ENCODE measurements at places on chromosomes 7 and 10.

GRCh38 chr7:159068893-159069448 is 75.7 kb downstream of the VIPR2 start:
- ATAC-seq, result no peak

- ATAC-seq, result no peak
Observed at GRCh38 chr7:157358041-157358752, 21.4 kb downstream of the DNAJB6 start.

DNA sequence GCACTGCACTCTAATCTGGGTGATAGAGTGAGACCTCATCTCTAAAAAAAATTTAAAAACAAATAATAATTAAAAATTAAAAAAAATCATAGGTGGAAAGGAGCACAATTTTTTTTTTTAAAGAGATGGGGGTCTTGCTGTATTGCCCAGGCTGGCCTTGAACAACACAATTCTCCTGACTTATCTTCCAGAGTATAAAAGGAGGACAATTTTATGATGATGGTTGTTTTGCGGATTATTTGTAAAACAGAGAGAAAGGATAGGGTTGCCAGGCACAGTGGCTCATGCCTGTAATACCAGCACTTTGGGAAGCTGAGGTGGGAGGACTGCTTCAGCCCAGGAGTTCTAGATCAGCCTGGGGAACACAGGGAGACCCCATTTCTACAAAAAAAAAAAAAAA is 5.0 kb downstream of the ACTR1A start:
- ATAC-seq, result no peak

DNA sequence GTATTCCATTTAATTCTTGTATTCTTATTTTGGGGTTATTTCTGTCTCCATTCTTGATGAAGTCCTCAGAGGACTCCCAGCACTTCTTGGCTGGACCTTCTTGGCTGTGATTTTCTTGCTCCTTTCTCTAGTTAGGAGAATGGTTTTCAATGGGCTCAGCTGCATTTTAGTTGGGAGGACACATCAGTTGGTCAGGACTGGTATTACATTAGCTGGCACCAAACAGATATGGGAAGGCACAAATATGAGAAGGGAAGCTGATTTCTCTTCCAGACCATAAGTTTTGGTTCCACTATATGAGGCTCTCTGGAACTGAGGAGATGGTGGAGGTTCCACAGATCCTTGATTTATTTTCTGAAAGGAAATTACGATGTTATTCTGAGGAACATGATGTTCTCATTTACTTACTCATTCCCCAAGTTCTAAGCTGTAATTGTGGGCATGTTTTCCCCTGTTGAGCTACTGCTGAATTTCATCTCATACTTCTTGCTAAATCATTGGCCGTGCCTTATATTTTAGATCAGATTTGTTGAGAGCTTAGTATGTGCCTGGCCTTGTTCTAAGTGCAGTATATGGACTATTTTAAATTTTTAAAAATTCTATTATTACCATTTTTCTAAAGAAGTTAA is 261.0 kb downstream of the THSD7A start:
- no peak for ATAC-seq

GRCh38 chr7:26051021-26051420 is 101.0 kb upstream of the NFE2L3 start:
- no peak for ATAC-seq

- peak; percentile 56 for ATAC-seq
Observed at GRCh38 chr10:26367771-26368170, 70.4 kb upstream of the APBB1IP start.

DNA sequence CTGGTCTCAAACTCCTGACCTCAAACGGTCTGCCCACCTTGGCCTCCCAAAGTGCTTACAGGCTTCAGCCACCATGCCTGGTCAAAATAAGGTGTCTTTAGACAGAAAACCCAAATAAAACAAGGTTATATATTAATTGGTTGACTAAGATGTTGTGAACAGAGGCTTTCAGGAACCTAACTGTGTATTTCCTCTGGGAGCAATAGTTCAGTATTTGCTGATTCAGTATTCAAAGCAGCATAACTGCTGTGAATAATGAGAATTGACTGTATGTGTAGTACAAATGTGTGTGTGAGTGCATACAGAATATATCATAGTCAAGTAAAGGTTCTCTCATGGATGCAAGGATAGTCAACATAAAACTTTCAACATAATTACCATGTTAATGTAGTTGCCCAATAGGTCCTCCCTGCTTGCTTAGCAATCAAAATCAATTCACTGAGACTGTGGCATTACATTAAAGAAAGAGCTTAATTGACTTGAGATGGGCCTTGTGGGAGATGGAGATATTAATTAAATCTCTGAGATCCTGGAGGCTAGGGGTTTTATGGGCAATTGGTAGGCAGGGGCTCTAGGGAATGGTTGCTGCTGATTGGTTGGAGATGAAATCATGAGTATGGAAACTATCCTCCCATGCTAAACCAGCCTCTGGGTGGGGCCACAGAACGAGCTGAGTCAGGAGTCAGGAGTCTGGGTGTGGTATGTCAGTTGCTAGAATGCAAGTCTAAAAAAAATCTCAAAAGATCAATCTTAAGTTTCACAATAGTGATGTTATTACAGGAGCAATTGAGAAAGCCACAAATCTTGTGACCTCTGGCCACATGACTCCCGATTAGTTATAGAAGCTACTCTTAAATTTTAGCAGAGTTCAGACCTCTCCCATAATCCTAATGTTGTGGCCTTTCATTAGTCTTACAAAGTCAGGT is 162.7 kb downstream of the AKR1D1 start:
- no peak for ATAC-seq

GRCh38 chr10:89164920-89165319 is 42.2 kb downstream of the CH25H start:
- ATAC-seq, result no peak

DNA sequence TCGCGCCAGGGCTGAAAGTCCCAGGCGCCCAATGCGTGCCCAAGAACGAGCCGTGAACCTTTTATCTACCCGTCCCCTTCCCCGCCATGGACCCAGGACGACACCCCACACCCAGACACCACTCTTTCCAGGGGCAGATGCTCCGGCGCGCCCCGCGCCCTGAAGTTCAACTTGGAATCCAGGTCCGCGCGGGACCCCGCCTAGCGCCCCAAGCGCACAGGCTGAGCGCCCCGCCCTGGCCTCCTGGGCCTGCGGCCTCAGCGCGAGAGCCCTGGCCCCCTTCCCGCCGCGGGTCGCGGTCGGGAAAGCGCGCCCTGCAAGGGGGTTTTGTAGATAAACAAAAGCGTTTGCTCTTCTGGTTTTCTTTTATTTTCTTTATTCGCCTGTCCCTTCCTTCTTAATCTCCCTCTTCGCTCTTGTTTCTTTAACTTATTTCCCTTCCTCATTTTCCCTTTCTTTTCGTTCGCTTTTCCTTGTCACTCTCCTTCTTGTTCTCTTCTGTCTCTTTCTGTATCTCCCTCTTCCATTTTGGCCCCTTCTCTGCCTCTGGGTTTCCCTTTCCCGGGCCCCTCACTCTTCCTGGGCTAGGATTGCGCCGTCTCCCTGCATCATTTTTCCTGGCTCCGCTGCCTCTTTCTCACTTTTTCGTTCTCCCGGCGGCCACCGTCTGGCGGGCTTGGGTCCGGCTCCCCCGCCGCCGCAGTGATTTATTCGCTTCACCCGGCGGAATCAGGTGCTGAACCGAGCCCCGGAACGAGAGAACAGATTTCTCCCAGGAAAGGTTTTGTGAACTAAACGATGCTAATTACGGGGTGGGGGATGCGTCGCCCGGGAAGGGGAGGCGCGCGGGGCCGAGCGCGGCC is 15.3 kb upstream of the PAX2 start:
- no peak for ATAC-seq

DNA sequence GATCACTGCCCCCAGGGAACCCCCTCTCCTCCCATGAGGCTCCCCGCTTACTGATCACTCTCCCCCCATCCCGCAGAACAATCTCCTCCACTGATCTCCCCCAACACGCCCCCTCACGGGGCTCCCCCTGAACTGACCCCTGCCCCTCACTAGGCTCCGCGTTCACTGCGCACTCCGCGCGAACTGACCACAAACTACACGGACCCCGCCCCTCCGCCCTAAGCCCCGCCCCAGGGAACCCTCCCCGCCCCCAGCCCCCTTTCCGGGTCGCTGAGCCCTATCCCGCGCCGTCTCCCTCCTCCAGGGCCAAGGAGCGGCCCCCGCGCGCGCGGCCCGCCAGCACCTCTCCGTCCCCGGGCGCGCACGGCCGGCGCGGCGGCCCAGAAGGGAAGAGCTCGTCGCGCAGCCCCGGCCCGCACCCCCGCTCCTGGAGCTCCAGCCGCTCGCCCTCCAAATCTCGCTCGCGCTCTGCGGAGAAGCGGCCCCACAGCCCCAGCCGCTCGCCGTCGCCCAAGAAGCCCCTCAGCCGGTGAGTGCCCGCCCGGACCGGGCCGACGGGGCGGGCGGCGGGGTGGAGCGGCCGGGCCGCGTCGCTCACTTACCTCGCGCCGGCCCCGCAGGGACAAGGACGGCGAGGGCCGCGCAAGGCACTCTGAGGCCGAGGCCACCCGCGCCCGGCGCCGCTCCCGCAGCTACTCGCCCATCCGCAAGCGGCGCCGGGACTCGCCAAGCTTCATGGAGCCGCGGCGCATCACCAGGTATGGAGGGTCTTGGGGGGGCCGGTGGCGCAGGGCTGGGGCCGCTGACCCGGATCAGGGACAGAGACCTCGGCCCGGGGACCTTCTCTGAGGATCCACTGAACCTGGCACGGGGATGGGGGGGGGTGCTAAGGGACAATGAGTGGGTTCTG is 19.9 kb upstream of the HSPB1 start:
- no peak for ATAC-seq

DNA sequence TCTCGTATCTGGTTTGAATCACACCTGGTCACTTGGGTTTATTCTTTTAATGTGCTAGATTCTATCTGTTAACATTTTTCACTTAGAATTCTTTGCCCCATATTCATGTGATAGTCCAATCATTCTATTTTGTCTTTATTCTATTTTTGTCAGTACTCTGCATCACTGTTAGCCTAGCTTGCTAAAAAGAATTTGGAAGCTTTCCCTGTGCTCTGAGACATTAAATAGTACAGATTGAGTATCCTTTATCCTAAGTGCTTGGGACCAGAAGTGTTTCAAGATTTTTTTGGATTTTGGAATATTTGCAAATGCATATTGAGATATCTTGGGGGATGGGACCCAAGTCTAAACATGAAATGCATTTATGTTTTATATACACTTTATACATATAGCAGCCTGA is 51.0 kb downstream of the RALA start:
- no peak for ATAC-seq

DNA sequence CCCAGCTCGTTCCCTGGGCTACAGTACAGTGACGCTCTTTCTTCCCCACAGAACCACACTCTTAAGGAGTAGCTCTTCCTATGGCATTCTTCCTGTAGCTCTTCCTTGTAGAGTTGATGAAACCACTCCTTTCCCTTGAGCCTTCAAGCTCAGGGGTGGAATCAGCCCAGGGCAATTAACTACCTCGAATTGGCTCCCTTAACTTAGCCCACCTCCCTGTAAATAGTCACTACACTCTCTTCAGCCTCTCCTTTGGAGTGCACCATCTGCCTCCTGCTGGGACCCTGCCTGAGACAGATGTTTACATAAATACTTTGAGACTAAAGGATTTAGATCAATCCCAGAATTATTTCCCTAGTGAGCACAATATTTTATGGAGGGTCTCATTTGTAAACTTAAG is 537.8 kb upstream of the AUTS2 start:
- ATAC-seq, result no peak

- ATAC-seq, result peak; percentile 47
Observed at GRCh38 chr10:133459454-133460207, 5.9 kb downstream of the SCART1 start.

DNA sequence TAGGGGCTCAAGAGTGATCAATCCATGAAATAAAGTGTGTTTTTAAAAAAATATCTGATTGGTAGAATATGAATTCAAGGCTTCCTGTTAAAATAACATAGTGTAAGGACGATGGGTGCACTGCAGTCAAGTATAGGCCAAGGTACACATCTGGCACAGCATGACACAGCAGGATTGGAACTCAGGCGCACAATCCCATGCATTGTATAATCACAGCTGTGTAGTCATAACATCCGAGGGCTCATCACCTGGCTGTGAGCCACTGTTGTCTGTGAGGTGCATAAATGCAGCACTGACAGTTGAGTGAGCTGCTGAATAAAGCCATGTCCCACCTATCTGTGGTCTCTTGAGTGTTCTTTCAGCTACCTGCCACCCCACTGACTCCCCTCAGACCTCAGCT is 142.3 kb upstream of the HPS1 start:
- ATAC-seq, result peak; percentile 27

DNA sequence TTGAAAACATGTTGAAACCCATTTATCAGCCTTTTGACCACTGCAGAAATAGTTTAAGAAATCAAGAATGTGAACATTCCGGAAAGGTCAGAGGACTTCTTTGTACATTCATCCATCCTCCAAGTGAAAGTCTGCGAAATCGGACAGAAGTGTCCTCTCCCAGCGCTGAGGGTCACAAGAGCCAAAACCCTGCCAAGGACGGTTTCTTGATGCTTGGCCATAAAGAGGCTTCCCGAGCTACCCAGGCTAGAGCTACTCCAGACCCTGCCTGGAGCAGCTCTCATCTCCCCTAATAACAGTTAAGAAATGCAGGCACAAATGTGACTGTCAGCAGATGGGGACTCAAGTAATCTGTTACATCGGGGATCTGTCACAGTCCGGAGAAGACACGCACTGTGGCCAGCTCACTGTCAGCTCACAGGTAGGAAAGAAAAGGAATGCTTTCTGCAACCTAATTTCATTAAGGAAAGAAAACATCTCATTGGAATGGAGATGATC is 4.5 kb upstream of the CYTH3 start:
- ATAC-seq, result no peak
